ENCODE measurements at places on chromosomes 7 and 10.

DNA sequence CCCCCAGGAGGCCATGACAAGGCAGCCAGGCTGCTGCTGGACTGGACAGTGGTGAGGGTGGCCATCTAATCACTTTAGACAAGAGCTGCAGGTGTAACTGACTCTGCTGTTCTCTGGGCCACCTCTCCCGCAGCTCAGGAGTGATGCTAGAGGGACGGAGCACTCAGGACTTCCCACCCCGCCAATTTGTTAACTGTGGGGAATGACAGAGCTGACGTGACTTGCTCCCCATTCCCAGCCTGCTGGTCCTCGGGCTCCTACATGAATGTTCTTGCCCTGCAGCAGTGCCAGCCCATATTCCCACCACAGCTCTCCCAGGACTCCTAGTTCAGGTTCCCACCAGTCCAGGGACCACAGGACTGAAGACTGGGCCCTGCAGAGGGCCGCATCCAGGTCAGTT, 16.7 kb upstream of the NPFFR1 start:
- DNase-seq: no peak

DNA sequence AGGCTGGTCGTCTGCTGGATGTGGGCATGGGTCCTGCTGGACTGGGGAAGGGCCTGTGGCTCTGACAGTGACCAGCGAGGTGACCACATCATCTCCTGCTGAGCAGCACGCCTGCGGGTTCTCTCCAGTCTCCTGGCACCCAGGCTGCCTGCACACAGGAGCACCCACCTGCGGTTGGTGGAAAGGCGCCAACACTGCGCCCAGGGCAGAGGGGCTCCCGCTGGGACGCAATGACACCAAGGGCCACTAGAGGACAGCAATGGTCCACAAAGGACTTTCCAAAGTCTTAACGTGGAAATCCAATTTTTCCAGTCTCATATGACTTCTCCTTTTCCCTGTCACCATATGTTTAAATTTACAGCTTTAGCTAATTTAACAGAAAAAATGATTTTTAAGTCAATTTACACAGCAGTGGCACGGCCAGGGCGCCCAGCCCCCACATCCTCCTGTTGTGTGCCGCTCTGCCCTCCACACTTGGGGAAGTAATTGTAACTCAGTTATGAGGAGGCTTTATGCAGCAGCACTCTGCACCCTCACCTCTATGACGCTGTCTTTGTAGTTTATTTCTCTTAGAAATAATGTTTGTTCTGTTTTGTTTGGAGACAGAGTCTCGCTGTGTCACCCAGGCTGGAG, 38.1 kb downstream of the CFAP46 start:
- no peak for DNase-seq

DNA sequence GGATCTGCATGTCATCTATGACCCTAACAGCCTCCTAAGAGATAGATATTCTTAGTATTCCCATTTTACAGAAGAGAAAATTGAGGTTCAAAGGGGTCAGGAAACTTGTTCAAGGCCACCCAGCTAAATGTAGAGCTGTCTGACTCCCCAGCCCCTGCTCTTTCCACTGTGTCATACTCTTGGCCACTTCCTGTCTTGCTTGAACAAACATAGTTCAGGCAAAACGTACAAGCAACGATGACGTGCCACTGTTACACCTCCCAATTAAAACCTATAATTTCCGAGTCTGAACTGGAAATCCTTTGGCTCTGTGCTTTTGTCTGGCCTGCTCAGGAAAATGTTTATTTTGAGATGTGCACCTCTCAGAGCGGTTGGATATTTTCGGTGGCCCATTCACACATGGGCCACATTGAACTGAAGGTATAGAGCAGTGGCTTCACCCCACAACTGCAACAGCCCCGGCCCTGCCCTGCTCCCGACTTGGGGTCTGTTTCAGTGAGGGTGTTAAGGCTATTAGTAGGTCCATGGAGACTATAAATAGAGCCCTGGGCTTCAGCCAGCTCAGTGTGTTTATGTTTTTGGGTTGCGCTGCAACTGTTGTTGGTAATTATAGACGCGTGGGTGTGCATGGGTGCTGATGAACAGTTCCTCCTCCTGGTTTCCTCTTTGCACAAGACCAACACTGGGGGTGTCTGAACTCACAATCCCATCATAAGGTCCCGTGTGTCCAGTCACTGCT, 172.3 kb upstream of the ADO start:
- DNase-seq: no peak

DNA sequence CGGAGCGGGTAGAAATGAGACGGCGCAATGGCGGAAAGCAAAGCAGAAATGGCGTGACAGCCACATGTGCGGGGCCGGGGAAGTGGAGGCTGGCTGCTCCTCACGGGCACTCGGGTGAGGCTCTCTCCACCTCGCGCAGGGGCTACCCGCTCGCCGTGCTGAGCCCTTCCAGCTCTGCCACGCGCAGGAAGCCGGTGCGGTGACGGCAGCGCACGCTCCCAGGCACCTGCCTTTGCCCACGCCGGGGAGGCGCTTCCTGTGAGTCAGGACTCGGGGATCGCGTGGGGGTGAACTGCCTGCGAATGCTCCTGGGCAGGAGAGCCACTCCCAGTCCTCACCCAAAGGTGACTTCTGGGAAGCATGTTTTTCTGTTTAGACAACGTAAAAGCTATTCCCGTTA, 431.2 kb downstream of the GLRX3 start:
- no peak for DNase-seq

GRCh38 chr10:16989826-16990293, 139.8 kb downstream of the CUBN start:
- no peak for DNase-seq

DNA sequence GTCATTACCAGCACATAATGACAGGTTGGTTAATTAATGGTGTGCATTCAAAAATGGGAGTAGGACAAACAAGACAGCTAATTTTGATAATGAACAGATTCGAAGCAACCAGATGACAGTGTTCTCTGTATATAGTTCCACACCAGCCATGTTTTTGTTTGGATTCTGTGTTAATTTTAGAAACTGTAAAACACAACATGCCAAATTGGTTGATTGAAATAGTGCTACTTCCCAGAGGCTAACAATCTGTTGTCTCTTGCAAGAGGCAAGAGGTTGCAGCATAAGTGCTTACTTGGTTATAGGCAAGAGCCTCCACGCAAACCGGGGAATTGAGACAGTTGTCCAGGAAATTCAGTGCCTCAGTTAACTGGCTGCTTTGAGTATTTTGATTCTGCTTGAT, 170.2 kb upstream of the HABP2 start:
- DNase-seq: no peak

DNA sequence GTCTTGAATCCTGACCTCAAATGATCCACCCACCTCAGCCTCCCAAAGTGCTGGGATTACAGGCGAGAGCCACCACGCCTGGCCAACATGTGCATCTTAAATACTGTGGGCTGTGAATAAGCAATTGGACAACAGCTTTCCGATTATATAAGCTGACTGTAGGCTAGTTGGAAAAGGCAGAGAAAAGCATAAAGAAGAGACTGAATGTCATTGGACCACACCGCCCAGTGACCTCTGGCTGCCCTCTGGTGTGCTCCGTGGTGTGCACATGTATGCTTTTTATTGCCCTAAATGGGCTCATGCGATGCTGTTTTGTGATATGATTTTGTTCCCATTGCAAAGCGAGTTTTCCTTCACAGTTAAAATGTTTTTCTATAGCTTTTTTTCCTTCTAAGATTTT, 15.4 kb upstream of the CSGALNACT2 start:
- DNase-seq: no peak

GRCh38 chr7:155728116-155728515, 83.7 kb downstream of the RBM33 start:
- DNase-seq: no peak

DNA sequence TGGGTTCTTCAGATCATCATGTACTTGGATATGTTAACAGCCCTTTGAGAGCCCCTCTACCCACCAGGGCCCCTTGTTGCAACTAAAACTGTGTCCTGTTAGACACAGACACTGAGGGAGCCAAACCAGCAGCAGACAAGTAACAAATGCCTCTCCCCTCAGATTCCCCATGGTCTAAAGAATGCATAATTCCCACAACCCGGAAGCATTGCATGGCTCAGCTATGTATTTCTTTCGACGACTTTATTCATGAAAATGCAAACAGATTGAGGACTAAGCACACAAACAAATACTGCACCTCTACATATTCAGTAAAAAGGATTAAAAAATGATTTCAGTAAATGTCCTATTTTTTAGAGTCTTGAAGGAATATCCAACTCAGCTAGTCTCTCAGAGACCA, 70.1 kb upstream of the HECW1 start:
- DNase-seq: no peak

DNA sequence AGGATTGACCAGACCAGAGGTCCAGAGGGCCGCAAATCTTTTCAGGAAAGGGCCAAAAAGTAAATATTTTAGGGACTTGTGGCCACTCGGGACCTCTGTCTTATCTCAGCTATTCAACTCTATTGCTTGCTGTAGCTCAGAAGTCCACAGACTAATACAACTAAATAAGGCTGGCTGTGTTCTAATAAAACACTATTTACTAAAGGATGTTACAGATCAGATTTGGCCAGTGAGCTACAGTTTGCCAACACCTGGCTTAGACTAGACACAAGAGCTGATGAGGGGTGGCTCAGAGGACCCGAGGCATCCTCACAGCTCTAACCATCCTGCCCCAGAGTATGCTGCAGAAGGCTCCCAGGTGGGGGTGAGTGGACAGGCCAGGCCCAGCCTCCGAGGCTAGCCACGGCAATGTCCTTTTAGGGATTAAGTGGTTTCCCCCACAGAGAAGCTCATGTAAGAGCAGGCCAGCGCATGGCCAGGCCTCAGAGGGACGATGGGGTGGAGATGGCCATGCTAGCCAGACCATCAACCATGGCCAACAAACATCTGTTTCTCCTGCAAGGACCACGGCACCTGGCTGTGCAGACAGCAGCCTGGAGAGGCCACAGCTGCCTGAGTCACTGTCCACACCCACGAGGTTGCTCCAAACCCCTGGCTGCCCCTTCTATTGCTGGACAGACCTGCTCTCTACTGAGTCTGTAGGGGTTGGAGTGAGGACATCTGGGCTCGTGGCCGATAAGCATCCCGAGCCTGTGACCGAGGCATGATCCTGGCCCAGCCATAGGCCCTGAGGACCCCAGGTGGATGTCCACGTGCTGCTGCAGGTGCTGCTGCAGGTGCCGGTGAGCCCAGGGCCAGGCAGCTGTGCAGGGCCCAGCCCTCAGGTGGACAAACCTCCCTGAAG, 76.5 kb downstream of the AFAP1L2 start:
- DNase-seq: no peak

DNA sequence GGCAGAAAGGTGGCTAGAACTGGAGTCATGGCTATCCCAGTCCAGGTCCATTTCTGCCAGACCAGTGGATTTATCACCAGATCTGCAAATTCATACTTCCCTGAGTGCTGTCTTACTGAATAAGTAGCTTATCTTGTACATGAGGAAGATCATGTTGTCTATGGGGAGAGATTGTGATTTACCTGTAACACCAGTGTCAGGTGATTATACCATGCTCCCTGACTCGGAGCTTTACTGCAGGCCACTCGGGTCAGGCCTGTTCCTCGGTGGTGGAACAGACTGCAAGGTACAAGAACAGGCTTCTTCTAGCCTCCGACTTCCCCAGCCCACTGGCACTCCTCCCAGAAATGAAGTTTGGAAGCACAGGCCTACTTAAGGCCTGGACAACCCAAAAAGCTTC, 42.6 kb upstream of the DLG5 start:
- no peak for DNase-seq

GRCh38 chr10:80458263-80458625, 4.1 kb downstream of the TSPAN14 start:
- DNase-seq: no peak

DNA sequence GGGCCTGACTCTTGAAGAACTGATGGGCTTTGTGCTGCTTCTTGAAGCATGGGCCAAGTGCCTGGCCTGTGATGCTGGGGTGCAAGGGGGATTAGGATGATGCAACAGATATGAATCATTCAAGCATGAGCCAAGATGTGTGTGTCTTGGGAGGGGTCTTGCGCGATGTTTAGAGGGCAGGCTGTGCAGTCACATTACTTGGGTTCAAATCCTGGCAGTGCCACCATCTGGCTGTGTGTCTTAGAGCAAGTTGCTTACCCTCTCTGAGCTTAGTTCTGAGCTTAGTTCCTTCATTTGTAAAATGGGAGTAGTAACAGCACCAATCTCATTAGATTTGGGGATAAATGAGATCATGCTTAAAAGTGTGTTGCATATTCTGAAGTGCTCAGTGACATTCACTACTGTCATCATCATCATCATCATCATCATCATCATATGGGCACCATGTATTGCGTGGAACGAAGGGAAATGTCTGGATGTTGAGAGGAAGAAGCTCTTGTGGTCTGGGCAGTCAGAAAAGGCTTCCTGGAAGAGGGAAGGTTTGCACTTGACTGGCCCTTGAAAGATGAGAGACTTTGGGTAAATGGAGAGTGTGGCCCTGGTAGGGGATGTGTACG, 9.3 kb downstream of the UNC5B start:
- no peak for DNase-seq

GRCh38 chr7:36563706-36564327, 160.5 kb downstream of the AOAH start:
- DNase-seq: no peak

GRCh38 chr10:74474022-74474713, 323.1 kb downstream of the ADK start:
- no peak for DNase-seq

DNA sequence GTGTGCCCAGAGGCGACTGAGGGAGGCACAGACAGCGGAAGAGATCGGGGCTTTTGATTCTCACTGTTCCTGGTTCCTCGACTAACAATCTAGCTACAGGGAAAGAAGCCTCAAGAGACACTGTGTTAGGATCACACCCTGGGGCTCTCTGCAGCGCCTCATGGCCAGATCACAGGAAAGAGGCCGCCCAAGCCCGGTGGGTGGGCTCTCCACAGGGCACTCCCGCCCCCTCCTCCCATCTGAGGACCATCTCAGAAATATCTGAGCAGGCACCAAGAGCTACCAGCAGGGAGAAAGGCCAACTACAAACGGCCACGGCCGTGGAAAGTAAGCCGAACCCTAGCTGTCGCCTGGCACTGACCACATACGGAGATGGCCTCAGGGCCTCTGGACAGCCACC, 224.2 kb downstream of the MLLT10 start:
- no peak for DNase-seq

- DNase-seq: no peak
These were observed 49.6 kb upstream of the BTRC start for GRCh38 chr10:101304316-101304715.

DNA sequence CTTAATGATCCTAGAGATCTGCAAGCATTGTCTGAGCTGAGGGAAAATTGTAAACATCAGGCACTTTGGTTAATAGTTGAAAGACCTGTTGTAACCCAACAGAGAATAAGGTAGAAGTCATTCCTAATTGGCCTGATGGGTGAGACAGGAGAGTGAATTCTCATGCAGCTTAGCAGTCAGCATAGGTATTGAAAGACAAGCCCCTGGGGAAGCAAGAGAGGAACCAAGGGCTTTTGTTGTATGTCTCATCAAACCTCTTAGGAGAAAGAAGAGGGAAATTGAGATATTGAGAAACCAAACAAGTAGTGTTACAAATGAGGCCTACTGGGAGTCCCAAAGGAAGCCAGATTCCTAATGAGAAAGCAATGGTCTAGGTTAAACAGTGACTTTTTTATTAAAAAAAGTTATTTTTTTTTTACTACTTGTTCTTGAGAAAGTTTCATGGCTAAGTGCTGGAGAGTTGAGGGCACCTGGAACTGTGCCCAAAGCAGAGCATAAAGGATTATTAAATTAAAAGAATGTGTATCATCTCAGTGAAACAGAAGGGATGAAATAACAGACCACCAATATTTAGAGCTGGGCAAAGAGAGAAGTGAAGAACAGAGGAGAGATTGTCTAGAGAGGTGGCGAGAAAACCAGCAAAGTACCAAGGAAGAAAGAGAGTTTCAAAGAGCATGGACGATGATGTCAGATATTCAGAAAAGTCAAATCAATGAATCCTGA, 168.9 kb downstream of the CDK14 start:
- no peak for DNase-seq

All from amygdala (tissue), 56 donors.